ENCODE measurements at places on chromosomes 13 and 19. TPM values are rescaled to one million over a fixed set of nuclear protein-coding genes. Genes with fewer than 3 reads are reported as not detected.
A peak's percentile ranks its signal among the peaks of the same experiment; 100 is the strongest.

GRCh38 chr13:39616087-39616694 lies 13.2 kb upstream of the LHFPL6 start:
- DNase-seq, result peak; percentile 35

DNA sequence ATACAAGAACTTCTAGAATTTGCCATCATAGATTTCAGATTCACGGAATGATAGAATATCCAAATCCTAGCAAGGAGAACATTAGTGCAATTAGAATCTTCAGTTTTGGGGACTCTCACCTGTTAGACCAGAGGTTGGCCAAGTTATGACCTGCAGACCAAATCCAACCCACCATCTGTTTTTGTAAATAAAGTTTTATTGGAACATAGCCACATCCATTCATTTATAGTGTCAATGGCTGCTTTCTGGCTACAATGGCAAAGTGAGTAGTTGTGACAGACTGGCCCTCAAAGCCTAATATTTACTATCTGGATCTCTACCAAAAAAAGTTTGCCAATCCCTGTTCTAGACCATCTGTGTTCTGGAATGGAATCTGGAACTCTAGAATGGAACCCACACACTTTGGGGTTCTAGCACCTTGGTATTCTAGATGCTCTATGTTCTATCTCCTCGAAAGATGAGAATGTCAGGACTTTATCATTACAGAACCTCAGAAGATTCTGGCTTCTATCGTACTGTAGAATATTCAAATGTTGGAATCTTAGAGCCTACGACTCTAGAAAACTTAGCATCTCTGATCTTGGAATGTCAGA lies 2.5 kb downstream of the KPTN start:
- DNase-seq, result no peak

GRCh38 chr13:111645598-111646455 lies 325.4 kb downstream of the TEX29 start:
- no peak for DNase-seq

- DNase-seq, result no peak
Measured at GRCh38 chr13:110371550-110372465, 64.7 kb downstream of the COL4A2 start.

DNA sequence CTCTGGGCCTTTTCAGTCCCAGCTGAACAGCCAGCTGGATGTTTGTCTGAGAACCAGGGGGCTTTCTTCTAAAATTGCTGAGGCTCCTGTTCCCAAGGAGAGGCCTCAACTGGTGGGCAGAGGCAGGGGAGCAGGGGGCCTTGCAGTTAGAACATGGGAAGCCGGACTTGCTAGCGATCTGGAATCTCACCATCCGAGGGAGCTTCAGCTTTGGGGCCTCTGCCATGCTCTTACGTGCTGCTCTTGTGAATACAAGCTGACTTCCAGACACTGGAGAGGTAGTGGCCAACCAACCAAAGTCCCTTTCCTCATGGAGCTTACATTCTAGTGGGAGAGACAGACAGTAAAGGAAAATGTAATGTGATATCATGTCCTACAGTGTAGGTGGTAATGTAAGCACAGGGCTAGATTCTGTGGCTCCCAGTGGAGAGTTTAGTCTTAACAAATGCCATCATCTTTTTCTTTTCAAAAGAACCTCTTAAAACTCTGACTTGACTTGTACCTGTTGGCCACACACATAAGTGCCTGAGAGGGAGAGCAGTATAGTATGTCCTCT lies 22.2 kb downstream of the SHISA2 start:
- DNase-seq, result no peak

- no peak for DNase-seq
Measured at GRCh38 chr13:28355046-28355821, 139.7 kb downstream of the FLT1 start.

GRCh38 chr13:36428086-36428485 lies 4.2 kb upstream of the CCNA1 start:
- no peak for DNase-seq

GRCh38 chr19:10604460-10604980 lies 17.4 kb upstream of the AP1M2 start:
- no peak for DNase-seq

DNA sequence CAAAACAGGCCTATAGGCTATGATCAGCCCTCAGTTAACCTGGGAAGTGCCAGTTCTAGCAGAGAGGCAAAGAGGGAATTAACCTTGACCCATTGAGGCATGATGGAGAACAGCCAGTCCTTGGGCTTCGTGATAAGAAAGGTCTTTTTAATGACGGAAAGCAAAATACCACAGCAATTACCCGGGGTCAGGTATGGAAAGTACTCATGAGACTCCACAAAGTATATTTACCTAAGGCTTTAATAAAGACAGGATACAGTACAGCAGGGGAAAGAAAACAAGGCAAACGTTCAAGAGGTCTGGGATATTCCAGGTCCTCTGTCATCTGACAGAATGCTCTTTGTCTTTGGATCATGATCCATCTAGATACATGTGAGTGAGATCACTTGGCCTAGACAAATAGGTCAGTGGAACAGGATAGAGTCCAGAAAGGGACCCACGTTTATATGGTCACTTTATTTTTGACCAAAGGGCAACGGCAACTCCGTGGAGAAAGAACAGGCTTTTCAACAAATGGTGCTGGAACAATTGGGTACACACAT lies 52.2 kb downstream of the WDFY2 start:
- no peak for DNase-seq

DNA sequence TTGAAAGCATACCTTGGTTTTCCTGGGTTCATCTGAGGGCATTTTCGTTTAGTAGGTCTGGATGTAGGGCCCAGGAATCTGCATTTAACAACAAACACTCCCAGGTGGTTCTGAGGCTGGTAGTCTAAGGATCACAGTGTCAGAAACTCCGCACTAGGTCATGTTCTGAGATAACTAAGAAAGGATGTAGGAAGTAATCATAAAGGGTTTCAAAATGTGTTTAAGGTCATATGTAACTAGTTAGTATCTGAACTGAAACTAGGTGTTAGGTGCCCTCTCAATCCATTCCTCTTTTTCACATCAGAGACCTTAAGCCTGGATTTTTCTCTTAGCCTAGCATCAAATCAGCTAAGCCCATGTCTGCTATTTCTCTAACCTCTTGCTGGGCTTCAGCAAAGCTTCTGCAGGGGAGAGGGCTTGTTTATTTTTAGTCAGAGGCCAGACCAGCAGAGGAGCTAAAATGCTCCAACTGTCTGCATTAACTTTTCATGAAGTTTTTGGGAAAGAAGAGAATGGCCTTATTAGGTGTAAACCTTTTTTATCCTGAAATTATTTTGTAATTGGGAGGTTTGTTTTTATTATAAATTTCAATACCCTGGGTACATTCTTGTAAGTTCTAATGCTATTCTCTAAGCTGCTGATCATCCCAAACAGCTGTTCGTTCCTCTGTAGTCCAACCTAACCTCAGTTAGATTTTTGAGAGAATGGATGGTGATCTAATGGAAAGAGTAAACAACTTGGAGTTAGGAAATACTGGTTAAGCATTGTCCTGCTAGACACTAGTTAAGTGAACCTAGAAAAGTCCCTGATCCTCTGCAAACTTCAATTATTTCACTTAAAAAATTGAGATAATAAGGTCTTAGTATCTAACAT lies 262.8 kb upstream of the RFC3 start:
- no peak for DNase-seq

- no peak for DNase-seq
Measured at GRCh38 chr19:10372690-10373089, 7.7 kb downstream of the TYK2 start.

GRCh38 chr19:18488838-18489626 lies 32.8 kb downstream of the ELL start:
- no peak for DNase-seq

DNA sequence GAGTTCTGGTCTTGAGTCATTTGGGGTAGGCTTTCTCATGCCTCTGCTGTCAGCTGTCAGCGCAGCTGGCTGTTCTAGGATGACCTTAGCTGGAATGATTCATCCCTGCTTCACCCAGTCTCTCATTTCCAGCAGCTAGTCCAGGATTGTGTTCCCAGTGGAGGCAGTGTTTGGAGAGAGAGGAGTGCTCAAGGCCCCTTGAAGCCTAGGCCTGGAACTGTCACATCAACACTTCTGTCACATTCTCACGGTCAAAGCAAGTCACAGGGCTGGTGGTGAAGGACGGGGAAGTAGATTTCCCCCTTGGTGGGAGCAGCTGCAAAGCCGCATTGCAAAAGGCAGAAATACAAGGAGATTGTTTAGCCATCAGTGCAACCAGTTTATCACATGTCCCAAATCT lies 15.2 kb downstream of the TPT1 start:
- no peak for DNase-seq

The CCDC8 gene
- 42.6 TPM for total RNA-seq

The MAP4K1 gene
- 2.2 TPM for total RNA-seq

The IGFLR1 gene
- 0.53 TPM for total RNA-seq

The SIGLEC5 gene
- total RNA-seq, result 0.32 TPM

The LMTK3 gene
- total RNA-seq, result 0.42 TPM

The NDFIP2 gene
- 49.3 TPM for total RNA-seq

The TUBB4A gene
- total RNA-seq, result 2.5 TPM

Measured in urinary bladder (tissue), 4 donors.